Activated CD4-positive, alpha-beta T cell treated with anti-CD3 and anti-CD28 coated beads, Interleukin-2, amount 10 ng/mL, durations not matched to agents 24 days and 14 days (primary cell): ENCODE measurements at places on chromosomes 13 and 19. TPM values are rescaled to one million over a fixed set of nuclear protein-coding genes. Genes with fewer than 3 reads are reported as not detected.

Gene ZNF667
- total RNA-seq: not detected in 2 replicates

Gene PGLYRP2
- not detected in 2 replicates for total RNA-seq

Gene RGS9BP
- 0.14 and 0.21 TPM in 2 replicates for total RNA-seq

Gene CLDN10
- not detected in 2 replicates for total RNA-seq
